Astrocyte of the spinal cord (primary cell): ENCODE measurements at places on chromosomes 11 and 22.

GRCh38 chr22:23793326-23793725 is 6.6 kb downstream of the SMARCB1 start:
- DNase-seq, result no peak

DNA sequence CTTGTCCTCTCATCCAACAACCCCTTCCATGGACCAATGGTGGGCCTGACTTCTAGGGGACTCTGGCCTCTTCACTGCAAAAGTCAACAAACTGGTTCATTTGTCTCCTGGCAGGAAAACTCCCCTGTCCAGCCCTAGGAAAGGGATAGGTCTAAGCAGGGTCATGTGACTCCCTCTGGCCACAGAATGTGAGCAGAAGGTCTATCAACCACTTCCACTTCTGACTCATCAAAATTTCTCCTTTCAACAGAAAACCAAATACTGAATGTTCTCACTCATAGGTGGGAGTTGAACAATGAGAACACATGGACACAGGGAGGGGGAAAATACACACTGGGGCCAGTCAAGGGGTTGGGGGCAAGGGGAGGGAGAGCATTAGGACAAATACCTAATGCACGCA is 1.3 kb upstream of the ISX start:
- DNase-seq, result no peak

DNA sequence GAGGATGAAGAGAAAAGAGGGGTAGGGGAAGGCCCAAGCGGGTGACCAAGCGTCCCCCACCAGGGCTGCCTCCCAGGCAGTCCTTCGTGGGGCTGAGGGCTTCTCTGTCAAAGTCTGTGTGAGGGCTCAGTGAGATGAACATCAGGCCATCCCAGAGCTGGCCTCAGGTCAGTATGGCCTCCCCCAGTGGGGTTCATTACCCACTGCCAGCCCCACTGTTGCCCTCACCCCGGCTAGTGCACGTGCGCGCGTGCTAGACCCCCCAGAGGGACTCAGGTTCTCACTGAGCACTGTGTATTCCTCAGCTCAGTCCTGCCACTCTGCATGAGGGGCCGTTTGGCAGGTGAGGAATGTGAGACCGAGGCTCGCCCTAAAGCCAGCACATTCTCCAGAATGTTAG is 3.3 kb downstream of the KDELR3 start:
- no peak for DNase-seq

DNA sequence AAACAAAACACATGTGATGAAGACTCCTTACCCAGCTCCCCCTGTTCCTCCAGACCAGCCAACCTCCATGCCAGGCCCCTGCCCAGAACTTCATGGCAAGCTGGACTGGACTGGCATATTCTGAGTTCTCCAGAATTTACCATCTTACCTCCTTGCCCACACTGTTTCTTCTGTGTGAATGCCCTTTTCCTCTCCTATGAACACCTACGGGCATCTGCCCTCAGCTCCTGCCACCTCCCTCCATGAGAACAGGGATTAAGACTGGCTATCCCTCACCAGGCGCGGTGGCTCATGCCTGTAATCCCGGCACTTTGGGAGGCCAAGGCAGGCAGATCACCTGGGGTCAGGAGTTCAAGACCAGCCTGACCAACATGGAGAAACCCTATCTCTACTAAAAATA is 6.4 kb upstream of the AIFM3 start:
- DNase-seq, result no peak

DNA sequence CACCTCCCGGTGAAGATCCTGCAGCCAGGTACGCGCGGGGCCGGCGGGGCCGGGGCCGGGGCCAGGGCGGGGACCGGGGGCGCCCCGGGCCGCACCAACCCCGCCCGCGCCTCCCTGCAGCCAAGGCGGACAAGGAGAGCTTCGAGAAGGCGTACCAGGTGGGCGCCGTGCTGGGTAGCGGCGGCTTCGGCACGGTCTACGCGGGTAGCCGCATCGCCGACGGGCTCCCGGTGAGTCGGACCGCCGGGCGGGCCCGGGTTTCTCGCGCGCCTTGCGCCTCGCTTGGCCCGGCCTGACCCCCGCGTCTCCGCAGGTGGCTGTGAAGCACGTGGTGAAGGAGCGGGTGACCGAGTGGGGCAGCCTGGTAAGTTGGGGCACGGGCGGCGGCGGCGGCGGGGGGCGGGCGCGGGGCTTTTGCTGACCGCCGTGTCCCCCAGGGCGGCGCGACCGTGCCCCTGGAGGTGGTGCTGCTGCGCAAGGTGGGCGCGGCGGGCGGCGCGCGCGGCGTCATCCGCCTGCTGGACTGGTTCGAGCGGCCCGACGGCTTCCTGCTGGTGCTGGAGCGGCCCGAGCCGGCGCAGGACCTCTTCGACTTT is 531 bp downstream of the PIM3 start:
- DNase-seq, result peak; percentile 25

DNA sequence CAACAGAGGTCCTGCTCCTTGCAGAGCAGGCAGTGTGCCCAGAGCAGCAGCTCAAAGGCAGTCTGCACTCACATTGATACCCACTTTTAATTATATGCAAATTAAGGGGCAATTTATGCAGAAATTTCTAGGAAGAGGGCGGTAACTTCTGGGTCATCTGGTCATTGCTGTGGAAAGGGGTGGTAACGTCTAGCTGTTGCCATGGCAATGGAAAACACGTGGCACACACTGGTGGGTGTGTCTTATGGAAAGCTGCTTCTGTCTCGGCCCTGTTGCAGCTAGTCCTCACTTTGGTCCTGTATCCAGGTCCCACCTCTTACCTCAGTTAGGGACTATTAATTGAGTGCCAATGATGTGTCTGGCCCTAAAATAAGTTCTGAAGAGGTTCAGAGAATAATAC is 36.8 kb downstream of the BARX2 start:
- DNase-seq, result no peak

GRCh38 chr11:59859673-59860072 is 6.6 kb downstream of the TCN1 start:
- no peak for DNase-seq

DNA sequence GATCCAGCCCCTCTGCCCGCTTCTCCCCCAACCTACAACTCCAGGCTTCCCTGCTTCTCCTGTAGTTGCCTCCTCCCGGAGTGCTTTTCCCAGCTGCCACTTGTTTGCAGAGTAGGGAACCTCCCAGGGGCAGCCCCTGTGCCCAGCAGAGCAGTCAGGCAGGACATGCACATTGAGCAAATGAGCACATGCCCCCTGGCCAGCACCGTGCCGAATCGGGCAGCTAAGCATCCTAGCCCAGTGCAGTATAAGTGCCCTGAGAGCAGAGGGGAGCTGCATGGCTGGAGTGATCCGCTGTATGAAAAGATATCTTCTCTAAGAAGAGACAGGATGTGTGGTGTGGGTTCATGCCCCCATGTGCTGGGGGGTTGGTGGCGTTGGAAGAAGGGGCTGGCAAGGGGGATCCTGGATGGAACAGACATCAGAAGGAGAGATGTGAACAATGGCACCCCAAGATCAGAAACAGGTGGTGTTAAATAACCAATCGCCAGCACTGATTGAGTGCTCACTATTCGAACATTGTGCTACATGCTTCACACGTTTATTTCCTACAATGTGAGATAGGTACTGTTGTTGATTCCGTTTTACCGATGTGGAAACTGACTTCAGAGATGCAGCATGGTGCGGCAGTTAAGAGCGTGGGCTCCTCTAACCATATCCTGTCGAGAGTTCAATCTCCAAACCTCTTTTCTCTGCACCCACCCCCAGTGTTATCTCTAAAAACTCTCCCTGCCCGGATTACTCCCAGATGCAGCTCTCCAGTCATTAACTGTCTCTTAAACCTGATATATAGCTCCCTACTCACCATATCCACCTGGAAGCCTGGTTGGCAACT is 1.2 kb downstream of the AIP start:
- DNase-seq, result no peak

DNA sequence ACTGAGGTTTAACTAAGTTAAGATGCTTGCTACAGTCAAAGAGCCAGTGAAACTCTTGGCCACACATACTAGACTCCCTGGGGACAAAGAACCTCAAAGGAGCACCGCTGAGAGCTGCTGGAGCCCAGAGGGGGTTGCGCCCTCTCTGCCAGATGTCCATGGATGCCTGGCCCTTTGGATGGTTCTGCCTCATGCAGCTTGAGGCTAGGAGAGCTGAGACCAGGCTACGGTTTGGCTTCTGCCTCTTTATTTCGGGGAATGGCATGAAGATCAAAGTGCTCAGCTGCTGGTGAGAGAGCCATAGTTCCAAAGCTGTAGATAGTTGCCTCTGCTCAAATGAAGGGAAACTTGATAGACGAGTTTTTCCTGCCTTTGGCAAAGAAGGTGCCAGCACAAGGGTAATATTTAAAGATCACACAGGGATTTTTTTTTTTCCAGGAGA is 43.0 kb downstream of the RASSF10 start:
- peak; percentile 3 for DNase-seq

- no peak for DNase-seq
Measured at GRCh38 chr22:43449831-43450225, 38.0 kb downstream of the MPPED1 start.

DNA sequence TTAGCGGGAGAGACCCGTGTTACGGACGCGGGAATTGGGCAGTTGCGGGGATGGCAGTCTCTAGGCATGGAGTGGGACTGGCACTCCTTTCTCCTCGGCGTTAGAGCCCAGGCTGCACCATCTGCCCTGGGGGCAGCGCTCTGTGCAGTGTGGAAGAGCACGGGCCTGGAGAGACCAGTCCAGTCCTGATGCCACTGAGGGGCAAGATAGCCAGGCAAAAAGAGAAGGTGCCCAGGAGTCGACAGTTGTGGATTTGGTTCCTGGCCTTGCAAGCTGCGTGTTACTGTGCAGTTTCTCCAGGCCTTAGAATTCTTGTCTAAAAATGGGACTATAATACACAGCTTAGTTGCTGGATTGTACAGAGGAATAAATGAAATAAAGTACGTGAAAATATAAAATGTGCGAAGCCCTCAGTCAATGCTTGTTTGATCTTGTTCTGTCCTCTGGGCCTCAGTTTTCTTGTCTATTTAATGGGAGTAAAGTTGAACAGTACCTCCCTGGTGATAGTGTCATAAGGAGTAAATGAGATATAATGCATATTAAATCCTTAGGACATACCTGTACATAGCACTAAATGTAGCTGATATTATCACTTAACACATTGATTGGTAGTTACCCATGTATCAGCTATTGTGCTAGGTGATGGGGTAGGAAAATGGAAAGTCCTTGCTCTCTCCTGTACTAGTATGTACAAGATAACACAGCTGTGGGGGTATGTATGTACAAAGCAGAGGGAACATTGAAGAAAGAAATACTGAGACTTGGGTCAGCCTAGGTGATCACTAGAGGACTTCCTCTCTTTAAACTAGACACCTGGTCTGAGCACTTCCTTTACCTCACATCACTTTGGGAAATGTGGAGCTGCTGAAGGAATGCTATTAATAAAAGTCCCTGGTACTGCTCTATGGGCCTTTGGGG is 1.2 kb downstream of the ATXN10 start:
- DNase-seq, result no peak

DNA sequence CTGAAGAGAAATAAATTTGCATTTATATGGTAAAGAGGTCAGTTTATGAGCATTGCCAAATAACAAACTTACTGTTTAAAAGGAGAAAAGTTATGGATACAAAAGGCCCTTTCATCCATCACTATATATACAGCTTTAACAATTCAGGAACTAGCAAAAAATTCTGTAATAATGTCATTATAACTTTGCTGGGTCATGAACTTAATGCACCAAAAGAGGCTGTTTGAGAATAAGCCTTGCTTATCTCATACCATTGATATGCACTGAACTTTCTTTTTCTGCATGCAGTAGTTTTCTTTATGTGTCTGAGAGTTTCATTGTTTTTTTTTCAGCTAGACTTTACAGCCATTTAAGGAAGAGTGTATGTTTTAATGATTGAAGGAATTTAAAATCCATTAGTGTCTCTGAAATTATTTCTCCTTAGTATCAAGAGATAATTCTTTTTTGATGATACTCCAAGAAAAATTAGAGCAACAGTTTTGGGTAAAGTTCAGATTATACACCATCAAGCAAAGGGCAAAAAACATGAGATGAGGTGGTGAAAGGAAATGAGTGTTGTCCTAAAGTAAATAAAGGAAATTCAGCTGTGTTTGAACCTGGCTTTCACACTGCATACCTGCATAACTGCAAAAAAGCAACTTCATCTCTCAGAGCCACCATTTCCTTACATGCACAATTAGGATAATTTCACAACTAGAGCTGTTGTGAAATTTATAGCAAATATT is 188.2 kb upstream of the ANO3 start:
- DNase-seq, result no peak

- no peak for DNase-seq
Measured at GRCh38 chr11:60875366-60876167, 8.2 kb downstream of the ZP1 start.

DNA sequence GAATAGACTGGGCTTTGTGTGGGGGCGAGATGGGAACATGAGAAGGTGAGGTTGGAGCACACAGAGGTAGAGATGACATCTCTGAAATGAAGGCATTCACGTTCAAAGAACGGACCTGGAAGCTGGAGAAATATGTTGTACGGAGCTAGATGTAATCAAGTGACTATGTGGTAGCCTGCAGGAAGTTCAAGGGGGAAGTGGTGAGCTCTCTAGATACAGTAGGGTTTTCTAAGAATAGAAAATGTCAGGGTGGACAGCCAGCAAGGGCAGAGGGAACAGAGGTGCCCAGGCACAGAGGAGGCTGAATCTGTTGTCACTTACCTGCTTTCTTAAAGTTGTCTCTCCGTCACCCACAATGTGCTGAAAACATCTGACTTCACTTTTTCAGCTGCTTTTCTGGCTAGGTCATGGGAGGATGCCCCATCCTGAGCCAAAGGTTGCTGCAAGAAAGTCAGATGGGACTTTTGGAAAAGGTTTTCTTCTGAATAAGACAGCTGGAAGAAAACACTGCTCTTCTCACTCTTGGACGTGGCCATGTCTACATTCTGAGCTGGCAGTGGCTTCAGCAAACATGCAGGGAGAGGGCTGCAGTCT is 171.5 kb upstream of the B3GAT1 start:
- no peak for DNase-seq

- DNase-seq, result peak; percentile 5
Measured at GRCh38 chr22:40107851-40108378, 69.8 kb upstream of the TNRC6B start.

GRCh38 chr11:87719326-87720073 is 455.7 kb downstream of the RAB38 start:
- peak; percentile 9 for DNase-seq

DNA sequence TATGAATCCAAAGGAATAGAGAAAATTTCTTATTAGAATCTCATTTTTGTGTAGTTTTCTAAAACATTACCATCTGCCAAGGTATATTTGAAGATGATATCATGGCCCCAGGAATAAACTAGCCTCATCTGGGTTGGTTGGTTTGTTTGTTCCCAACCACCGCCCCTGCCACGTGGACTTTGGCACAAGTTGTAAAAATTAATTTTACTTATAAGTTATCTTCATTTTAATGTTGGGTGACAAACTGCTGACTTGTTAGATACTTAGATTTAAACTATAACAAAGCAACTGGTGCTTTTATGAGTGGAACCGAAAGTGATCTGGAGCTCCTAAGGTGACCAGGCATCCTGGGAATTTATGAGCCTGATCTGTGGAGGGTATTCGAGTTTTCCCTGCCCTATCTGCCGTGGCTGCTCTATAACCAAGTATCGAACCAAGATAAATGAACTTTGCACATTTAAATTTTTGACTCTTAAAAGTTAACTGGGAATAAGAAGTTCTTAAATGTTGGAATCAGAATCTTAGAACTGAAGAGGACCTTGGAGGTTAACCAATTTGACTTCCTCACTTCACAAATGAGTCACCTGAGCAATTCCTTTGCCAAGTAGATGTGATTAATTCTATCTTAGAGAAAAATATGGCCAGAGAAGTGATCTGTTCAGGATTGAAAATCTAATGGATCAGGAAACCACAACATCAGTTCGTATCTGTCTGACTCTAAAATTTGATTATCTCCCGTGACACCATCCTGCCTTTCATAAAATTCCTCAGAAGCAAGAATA is 129.1 kb upstream of the ARHGAP42 start:
- DNase-seq, result peak; percentile 52
